ENCODE measurements at places on chromosomes 1 and 21. TPM values are rescaled to one million over a fixed set of nuclear protein-coding genes. Genes with fewer than 3 reads are reported as not detected.
A peak's percentile ranks its signal among the peaks of the same experiment; 100 is the strongest.

- H3K27me3 ChIP-seq, result no peaks in the 10 kb centered on the region
- no peak overlapping the region for H3K4me3 ChIP-seq
- H3K36me3 ChIP-seq, result no peaks in the 10 kb centered on the region
- no peak overlapping the region for H3K27ac ChIP-seq
- no peak for DNase-seq
- peaks cover 4% of the 10 kb centered on the region for H3K4me1 ChIP-seq
Measured at GRCh38 chr1:202553560-202554038, 156.7 kb downstream of the SYT2 start.

DNA sequence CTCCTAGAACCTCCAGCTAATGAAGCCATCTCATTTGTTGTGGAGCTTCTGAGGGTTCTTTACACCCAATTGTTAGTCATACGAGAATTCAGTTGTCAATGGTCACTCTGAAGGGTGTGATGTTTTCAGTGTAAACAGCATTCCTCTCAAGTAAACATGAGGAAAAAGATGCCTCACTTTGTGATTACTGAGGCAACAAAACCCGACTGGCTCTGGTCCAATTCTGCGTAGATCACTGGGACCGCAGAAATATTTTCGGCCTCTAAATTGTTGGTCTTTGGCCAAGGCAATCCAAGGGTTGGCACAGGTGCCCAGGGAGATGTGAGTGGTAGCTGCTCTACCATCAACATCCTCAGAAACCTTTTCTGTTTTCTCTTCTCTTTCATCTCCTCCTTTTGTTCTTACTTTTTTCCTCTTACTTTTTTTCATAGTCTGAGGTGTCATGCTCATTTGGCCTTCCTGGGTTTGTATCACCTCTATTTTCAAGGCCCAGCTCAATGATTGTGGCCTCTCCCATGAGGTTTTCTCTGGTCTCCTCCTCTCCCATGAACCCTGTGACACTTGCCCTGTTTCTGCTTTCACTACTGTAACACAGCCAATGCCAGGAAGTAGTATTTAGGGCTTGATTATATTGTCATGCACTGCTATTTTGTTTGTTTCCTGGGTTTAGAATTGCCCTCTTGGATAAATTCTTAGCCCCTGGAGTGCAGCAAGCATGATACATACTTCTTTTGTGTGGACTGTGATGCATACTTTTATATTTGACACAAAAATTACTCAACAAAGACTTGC lies 221.9 kb downstream of the TNR start:
- no peaks in the 10 kb centered on the region for H3K36me3 ChIP-seq
- peak; percentile 16 for DNase-seq
- H3K27ac ChIP-seq, result no peak overlapping the region
- no peaks in the 10 kb centered on the region for H3K4me1 ChIP-seq
- no peaks in the 10 kb centered on the region for H3K27me3 ChIP-seq

- H3K36me3 ChIP-seq, result peaks cover 31% of the 10 kb centered on the region
- no peak overlapping the region for H3K4me3 ChIP-seq
- no peak for DNase-seq
Measured at GRCh38 chr1:243490748-243491686, 235.2 kb downstream of the SDCCAG8 start.

DNA sequence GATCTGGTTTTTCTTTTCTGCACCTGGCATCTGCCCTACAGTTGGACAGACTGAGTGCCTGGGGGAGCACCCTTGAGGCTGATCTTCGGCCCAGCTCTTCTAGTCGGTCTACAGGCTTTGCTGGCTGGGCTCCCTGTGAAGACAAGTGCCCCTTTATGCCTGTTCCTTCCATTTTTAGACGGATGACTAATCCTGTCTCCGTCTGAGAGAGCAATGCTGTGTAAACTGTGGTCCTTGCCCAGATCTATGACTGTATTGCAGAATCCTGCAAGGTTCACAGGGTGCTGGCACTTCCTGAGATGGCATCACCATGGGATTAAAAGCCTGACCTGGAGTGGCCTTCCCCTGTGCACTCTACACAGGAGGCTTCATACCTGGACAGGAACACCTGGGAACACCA lies 47.6 kb upstream of the SAMD13 start:
- peak; percentile 98 for DNase-seq
- peak overlapping the region; percentile 94 for H3K27ac ChIP-seq
- H3K36me3 ChIP-seq, result no peaks in the 10 kb centered on the region
- peaks cover 37% of the 10 kb centered on the region for H3K4me1 ChIP-seq
- H3K4me3 ChIP-seq, result no peak overlapping the region

DNA sequence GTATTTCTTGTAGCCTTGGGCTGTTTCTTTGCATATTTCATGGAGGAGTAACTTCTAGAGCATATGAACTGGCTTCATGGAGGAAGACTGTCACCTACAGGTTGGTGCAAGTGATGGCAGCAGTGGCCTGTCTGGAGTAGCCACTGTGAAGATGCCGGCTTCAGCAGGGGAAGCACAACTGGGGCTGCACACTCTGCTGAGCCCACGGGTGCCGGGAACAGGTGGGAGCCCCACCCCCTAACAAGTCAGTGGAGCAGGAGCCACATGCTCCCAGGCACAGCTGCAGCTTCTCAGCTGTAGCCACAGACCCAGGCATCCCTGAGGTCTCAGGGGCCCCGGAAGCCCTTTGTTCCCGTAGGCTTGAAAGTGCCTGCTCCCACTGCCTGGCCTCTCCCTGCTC lies 43.2 kb upstream of the C1orf185 start:
- H3K4me1 ChIP-seq, result peaks cover 31% of the 10 kb centered on the region
- H3K27ac ChIP-seq, result no peak overlapping the region
- DNase-seq, result peak; percentile 56
- no peak overlapping the region for H3K4me3 ChIP-seq
- no peaks in the 10 kb centered on the region for H3K36me3 ChIP-seq

- H3K27me3 ChIP-seq, result no peaks in the 10 kb centered on the region
- peaks cover 4% of the 10 kb centered on the region for H3K4me1 ChIP-seq
- H3K4me3 ChIP-seq, result no peak overlapping the region
- H3K27ac ChIP-seq, result no peak overlapping the region
Measured at GRCh38 chr1:111216751-111217150, 10.8 kb upstream of the CHI3L2 start.

DNA sequence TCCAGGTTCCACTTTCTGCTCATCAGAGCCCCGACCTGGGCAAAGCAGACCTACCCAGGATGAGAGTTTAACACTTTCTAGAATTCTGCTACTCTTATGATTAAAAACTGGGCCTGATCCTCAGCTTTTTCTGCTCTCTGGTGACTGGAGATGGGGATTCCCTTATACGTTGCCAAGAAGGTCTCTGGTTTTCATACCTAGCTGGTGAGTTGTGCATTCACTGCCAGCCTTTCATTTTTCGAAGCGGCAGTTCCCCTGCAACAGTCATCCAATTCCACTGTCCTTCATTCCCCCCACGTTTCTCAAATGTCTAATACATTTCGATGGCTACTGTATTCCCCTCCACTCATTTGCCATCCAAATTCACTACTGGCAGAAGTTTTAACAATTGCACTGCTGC lies 135.3 kb downstream of the ADSS2 start:
- no peak overlapping the region for H3K4me3 ChIP-seq
- no peak overlapping the region for H3K27ac ChIP-seq
- H3K4me1 ChIP-seq, result peaks cover 8% of the 10 kb centered on the region
- no peak for DNase-seq

The BRINP3 gene
- total RNA-seq, result not detected

The SPRR4 gene
- total RNA-seq, result not detected

DNA sequence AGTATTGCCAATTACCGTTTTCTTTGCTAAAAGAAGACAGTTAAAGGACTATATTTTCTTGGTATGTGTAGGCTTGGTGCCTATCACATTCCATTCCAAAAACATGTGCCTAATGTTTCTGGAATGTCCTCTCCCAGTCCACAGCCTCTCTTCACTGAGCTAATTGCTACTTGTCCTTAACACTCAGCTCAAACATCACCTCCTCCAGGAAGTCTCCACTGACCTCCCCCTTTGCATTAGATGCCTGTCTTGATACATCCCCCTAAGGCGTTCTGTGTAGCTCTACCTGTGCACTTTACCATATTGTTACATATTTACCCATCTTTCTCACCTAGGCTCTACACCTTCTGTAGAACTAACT lies 195.6 kb upstream of the CAMK1G start:
- DNase-seq, result peak; percentile 66
- H3K4me3 ChIP-seq, result no peak overlapping the region
- H3K36me3 ChIP-seq, result no peaks in the 10 kb centered on the region

The NKAIN1 gene
- 0.18 TPM for total RNA-seq

- no peaks in the 10 kb centered on the region for H3K27me3 ChIP-seq
- no peak overlapping the region for H3K4me3 ChIP-seq
- H3K4me1 ChIP-seq, result peaks cover 9% of the 10 kb centered on the region
- H3K27ac ChIP-seq, result no peak overlapping the region
Measured at GRCh38 chr1:219413536-219413935, 199.4 kb downstream of the ZC3H11B start.

- peaks cover 51% of the 10 kb centered on the region for H3K4me1 ChIP-seq
- H3K4me3 ChIP-seq, result no peak overlapping the region
- peak; percentile 31 for DNase-seq
- peak overlapping the region; percentile 97 for H3K27ac ChIP-seq
- no peaks in the 10 kb centered on the region for H3K36me3 ChIP-seq
Measured at GRCh38 chr21:42367367-42368165, 1.2 kb upstream of the TFF1 start.

DNA sequence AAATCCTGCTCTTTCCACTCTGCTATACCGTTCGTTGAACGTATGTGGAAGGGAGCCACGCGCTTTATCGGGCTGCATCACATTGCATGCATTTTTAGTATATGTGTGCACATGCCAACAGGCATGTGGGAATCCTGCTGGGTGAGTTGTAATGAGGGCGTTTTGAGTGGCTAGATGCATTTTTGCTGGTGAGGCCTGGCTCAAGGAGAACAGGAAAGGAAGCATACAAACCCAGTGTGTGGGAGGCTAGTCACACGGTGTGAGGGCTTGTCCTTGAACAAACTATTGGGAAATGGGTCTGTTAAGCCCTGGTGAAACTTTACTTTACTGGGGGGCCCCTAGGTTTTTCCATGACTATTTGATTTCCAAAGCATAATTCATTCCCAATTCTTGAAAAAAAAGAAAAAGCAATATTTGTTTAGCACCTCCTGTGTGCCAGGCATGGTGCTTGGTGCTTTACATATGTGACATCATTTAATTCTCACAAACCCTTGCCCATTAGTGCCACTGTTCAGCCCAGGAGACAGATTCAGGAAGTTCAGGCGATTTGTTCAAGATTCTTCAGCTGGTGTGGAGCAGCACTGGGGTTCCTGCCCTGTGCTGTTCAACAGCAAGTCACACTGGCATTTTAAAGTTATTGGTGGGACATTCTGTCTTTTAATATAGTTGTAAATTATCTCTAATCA lies 25.6 kb upstream of the JUN start:
- DNase-seq, result no peak
- H3K4me3 ChIP-seq, result no peak overlapping the region
- peaks cover 16% of the 10 kb centered on the region for H3K4me1 ChIP-seq
- no peaks in the 10 kb centered on the region for H3K36me3 ChIP-seq

The OR2T33 gene
- total RNA-seq, result 0.18 TPM

The CD34 gene
- total RNA-seq, result not detected

GRCh38 chr1:236417336-236417735 lies 23.2 kb downstream of the EDARADD start:
- no peaks in the 10 kb centered on the region for H3K4me1 ChIP-seq
- H3K4me3 ChIP-seq, result no peak overlapping the region
- H3K27me3 ChIP-seq, result peaks cover 13% of the 10 kb centered on the region
- no peaks in the 10 kb centered on the region for H3K36me3 ChIP-seq

The IL24 gene
- 1.8 TPM for total RNA-seq

The USH2A gene
- not detected for total RNA-seq

The IL20 gene
- not detected for total RNA-seq

DNA sequence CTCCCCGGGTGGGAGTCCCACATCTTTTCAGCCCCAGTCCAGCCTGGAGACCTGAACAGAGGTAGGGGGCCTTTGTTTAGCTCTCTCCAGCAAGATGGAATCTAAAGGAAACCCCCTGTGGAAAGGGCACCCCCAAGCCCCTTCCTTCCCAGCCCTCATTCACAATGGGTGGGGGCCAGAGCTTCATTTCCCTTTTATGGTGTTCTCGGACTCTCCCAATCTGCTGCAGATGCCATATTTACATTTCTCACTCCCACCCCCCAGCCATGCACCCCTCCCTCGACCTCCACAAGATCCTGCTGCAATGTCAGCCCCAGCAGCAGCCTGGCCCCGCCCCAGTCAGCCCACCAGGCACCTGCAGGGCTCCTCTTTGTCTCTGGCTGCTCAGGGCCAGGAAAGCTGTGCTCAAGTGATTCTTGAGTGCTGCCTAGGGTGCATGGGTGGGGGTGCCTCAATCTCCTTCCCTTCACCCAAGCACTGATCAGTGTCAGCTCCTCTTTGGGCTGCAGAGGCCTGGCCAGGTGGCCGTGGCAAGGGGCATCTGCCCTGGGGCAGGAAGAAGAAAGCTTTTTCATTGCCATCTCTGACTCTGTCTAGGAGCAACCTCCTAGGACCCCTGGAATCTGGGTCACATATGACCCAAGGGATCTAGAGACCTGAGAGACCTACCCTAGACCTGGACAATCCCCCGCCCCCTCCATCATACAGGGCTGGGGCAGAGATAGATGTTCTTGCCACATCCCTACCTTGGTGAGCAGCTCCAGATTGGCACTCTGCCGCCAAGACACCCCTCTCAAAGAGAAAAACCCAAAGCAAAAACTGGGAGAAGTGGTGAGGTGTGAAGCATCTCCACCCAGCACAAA lies 1.7 kb downstream of the KIF21B start:
- no peak overlapping the region for H3K4me3 ChIP-seq
- H3K4me1 ChIP-seq, result peaks cover 8% of the 10 kb centered on the region
- DNase-seq, result no peak
- peaks cover 48% of the 10 kb centered on the region for H3K27me3 ChIP-seq
- no peaks in the 10 kb centered on the region for H3K36me3 ChIP-seq

GRCh38 chr1:221089803-221090202 lies 210.6 kb downstream of the HLX start:
- peak overlapping the region; percentile 17 for H3K4me3 ChIP-seq
- H3K27me3 ChIP-seq, result no peaks in the 10 kb centered on the region
- DNase-seq, result no peak

GRCh38 chr1:10819198-10819901 lies 22.9 kb upstream of the CASZ1 start:
- DNase-seq, result no peak
- no peaks in the 10 kb centered on the region for H3K27me3 ChIP-seq
- no peaks in the 10 kb centered on the region for H3K36me3 ChIP-seq

DNA sequence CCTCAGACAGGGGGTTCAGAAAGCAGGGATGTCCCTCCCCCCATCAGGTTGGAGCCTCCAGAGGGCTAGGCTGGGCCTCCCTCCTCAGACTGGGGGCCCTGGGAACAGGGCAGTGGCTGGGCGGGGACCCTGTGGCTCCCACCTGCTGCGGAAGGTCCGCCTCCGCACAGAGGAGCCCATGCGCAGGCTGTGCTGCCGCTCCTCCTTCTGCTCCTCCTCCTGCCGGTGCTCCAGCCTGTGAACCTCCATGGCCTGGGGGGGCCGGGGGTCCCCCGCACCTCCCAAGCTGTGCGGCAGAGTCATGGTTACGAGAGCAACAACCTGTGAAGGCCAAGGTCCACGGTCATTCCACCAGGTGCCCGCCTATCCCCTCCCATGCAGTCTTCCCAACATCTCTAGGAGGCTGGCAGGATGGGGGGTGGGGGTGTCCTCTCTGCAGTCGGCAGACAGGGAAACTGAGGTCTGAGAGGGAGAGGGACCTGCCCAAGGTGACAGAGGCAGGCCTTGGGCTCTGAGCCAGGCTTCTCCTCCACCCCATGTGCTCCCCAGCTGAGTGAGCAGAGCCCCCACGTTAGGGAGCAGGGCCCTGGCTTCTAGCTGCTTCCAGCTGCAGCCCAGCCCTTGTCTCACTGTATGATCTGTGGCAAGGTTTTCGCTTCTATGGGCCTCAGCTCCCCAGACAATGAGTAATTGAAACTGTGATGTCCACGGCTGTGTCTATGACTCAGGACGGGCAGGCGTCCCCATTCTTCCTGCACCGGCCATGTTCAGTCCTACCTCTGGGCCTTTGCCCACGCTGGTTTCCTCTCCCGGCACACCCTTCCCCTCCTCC lies 3.4 kb downstream of the MYOM3 start:
- peaks cover 17% of the 10 kb centered on the region for H3K4me1 ChIP-seq
- H3K27me3 ChIP-seq, result no peaks in the 10 kb centered on the region
- H3K36me3 ChIP-seq, result no peaks in the 10 kb centered on the region
- no peak overlapping the region for H3K4me3 ChIP-seq
- peak; percentile 68 for DNase-seq
- H3K27ac ChIP-seq, result peak overlapping the region; percentile 38

All from PC-3 (cell line).